ENCODE measurements at places on chromosomes 7 and 10.

DNA sequence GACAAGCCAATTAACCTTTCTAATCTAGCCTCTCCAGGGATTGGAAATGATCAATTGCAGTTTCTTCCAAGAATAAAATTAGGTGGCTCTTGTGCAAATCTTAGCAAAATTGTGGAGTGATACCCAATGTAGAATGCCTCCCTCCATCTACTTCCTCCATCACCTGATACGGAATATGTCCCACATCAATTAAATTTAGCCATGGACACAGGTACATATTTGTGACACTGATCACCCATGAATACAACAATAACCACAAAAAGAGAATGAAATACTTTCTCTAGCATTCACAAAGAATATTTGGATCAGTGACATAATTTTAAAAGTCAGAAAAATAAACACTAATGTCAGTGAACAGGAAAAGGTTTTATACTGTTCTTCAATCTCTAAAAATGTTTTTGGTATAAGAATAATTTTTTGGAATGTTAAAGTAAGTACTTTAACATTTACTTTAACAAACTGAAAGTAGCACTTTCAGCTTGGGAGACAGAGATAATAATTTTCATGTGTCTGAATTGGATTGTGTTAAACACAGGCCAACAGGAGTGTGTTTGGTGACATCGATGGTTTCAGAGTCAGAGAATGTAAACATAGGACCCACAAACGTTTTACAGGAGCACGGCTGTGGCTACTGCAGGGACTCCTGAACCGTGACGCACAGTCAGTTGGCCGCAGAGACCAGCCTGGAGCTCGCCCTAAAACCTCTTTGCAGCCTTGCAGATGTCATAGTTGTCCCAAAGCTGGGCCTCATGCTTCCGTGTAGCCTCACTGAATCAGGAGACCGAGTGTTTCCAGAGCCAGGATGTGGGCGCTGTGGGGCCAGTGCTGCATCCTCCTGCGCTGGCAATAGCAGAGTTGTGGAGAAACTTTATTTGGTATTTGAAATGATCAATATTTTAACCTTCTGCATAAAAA, 7.2 kb downstream of the RBM20 start:
- no peak for DNase-seq

DNA sequence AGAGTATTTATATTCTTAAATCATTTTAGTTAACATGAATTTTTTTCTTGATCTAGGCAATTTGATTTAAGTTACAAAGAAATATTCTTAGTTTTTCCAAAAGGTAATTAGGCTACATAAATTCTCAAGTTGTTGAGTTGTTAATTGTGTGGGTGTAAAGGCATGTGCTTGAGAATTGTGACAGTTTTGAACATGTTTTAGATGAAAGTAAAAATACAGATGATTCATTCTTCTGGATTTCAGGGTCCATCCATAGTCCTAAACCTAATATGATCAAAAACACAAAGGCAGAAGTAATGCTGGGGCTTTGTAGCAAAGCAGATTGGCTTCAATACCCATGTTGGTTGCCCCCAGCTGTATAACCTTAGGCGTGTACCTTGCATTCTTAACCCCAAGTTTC, 127.9 kb downstream of the CPED1 start:
- DNase-seq = no peak

GRCh38 chr10:4131407-4132215, 346.6 kb upstream of the KLF6 start:
- no peak for DNase-seq

- DNase-seq = no peak
Observed at GRCh38 chr10:100786591-100786990, 41.2 kb downstream of the PAX2 start.

- no peak for DNase-seq
Observed at GRCh38 chr7:117711556-117711955, 161.7 kb downstream of the CTTNBP2 start.

DNA sequence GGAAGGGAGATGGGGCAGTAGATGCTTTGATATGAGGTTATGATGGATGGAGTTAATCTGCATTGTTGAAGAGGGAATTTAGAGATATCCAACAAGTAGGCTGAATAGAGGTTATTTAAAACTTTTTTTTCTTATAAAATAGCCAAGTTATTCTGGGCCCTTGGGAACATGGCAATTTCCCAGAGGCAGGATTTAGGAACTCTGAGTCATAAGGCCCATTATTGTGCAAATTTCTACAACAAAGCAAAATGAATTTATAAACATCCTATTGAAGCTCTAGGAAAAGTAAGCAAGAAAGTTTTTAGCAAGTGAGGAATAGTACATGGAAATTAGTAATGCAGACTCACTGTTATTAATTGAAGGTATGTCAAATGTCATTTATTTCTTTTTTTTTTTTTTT, 160.9 kb upstream of the NPY start:
- no peak for DNase-seq

DNA sequence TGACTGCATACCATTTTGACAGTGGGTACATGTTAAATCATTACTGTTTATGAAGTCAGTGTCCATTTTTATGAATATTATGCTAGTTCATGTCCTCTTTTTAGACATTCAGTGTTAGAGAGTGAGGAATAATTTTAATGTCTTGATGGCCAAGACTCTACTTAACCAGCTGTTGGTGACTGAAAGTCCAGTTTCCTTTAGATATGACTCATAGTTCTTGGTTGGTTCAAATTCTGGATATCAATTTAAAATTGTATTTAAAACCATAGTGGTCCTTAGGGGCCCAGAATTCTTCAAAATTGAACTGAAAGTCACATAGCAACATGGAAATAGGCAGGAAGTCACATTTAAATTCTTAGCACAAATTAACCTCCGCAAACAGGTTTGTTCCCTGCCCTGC, 196.5 kb upstream of the PRPS1L1 start:
- no peak for DNase-seq

GRCh38 chr7:17771901-17772408, 168.3 kb downstream of the SNX13 start:
- DNase-seq = no peak

DNA sequence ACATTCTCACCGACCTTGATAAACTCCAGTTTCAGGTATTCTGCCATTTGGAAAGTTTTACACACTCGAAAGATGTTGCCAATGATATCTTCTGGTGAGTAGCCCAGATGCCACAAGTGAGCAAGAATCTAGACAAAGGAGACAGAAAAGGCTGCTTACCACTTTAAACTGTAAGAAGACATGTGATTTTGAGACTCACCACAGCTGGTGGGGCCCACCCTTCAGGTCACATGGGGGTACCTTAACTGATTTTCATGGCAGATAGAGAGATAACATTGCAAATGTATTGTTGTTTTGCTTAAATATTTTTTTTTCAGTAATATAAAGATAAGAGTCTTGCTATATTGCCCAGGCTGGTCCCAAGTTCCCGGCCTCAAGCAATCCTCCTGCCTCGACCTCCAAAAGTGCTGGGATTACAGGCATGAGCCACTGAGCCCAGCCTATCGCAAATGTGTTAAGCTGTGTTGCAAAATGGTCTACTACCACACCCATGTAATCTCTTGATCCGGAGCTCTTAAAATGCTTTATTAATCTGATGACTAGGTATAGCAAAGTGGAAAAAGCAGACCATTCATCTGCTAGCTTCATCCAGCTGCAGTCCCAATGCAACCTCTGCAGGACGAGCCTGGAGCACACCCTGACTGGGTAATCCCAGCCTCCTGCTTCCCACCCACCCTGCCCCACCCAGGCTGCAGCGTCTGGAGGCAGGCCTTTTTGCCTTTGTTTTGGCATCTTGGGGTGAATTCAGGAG, 18.5 kb downstream of the RFC2 start:
- DNase-seq = no peak

- DNase-seq = no peak
Observed at GRCh38 chr10:121608469-121609190, 10.4 kb upstream of the FGFR2 start.

GRCh38 chr10:103748020-103748419, 107.4 kb downstream of the SH3PXD2A start:
- no peak for DNase-seq

Data from esophagus squamous epithelium (tissue), 5 donors.